BJ (cell line): ENCODE measurements at places on chromosomes 7 and 10. TPM values are rescaled to one million over a fixed set of nuclear protein-coding genes. Genes with fewer than 3 reads are reported as not detected.
A peak's percentile ranks its signal among the peaks of the same experiment; 100 is the strongest.

Gene CDHR3
- polyA plus RNA-seq = 2.9 and 3.1 TPM in 2 replicates

Gene SSC4D
- polyA plus RNA-seq = 0.71 and 0.92 TPM in 2 replicates

Gene CNNM1
- polyA plus RNA-seq = 1.1 and 1.3 TPM in 2 replicates

Gene RABGEF1
- polyA plus RNA-seq = 49.1 and 61.0 TPM in 2 replicates

Gene CYP2W1
- polyA plus RNA-seq = not detected in 2 replicates

Gene FAM24B
- polyA plus RNA-seq = 2.8 and 4.0 TPM in 2 replicates

DNA sequence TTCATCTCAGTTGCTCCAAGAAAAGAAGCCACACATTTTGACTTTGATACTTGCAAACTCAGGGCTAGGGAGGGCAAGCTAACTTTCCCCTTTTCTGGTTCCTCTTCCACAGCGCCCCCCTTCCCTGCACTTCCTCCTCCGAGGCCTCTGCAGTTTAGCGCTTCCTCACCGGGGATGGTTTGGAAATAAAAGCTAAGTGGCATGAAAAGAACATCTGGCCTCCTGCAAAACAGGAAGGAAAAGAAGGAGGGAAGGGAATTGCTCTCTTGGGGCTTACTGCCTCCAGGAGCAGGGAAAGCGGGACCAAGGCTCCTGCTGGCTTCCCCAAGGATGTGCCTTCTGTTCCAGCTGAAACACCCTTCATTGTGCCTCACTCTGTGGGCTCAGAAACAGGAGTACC lies 42.3 kb downstream of the PRKCQ start:
- DNase-seq = no peak

DNA sequence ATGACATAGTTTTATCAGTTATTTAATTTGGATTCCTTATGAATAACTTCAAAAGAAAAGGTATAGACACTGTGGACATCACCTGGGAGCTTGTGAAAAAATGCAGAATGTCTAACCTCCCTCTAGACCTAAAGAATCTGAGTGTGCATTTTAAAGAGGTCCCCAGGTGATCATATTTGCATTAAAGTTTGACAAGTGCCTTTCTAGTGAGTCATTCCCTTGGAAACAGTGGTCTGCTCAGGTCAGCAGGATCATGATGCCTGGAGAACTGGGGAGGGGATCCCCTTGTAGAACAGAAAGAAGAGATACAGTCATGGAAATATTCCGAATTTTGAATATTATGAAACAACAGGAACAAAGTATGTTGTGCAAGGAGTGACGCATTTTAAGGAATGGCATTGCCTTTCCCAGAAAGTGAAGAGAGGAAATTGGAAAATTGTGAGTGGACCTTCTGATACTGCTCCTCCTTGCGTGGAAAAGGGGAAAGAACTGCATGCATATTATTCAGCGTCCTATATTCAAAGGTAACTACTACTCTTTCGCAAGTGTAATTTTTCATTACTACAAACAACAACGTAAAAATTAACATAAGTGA lies 4.6 kb downstream of the STEAP2 start:
- no peak for DNase-seq

- DNase-seq = no peak
These were observed 163.7 kb upstream of the PRPS1L1 start for GRCh38 chr7:18191341-18191740.

GRCh38 chr10:72243822-72244437 lies 27.9 kb upstream of the ASCC1 start:
- DNase-seq = peak; percentile 92

DNA sequence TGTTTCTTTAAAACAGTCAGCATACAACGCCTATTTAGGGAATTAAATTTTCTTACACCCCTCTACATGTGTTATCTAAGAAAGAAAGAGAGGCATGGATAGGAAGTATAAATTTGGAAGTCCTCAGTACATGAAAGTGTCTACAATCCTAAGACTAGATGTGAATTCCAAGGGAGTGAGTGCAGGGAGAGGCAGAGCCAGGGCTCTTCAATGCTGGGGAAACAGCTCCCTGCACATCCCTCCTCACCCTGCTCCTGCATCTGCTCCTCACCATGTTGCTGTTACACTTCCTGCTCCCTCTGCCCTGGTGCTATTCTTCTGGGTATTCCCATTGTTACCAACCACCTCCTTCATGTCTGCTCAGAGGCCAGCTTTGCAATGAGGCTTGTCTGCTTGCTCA lies 229.1 kb upstream of the AKR1E2 start:
- no peak for DNase-seq

- DNase-seq = no peak
These were observed 248.9 kb downstream of the FOXP2 start for GRCh38 chr7:114663502-114663901.

- DNase-seq = no peak
These were observed 10.4 kb downstream of the KPNA7 start for GRCh38 chr7:99197498-99197897.

GRCh38 chr7:157016352-157017041 lies 6.0 kb upstream of the MNX1 start:
- DNase-seq = no peak

DNA sequence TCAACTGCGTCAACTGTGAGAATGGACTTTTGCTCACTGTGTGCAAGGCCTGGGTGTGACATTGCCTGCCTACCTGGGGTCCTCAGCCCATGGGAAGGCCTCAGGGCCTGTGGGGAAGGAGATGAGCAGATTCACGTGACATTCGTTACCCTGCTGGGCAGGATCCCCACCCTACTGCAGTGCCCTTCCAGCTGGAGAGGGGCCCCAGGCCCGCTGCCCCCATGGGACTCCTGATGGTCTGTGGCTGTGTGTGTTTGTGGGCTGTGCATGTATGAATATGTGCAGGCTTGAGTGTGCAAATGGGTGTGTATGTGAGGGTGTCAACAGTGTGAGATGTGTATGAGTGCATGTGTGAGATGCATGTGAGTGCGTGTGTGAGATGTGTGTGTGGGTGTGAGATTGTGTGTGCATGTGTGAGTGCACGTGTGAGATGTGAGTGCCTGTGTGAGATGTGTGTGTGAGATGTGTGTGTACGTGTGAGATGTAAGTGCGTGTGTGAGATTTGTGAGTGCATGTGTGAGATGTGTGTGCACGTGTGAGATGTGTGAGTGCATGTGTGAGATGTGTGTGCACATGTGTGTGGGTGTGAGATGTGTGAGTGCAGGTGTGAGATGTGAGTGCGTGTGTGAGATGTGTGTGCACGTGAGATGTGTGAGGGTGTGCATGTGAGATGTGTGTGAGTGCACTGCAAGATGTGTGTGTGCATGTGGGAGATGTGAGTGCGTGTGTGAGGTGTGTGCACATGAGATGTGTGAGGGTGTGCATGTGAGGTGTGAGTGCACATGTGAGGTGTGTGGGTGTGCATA lies 29.7 kb downstream of the PPIF start:
- no peak for DNase-seq

GRCh38 chr10:110141871-110142635 lies 65.4 kb upstream of the MXI1 start:
- DNase-seq = no peak

DNA sequence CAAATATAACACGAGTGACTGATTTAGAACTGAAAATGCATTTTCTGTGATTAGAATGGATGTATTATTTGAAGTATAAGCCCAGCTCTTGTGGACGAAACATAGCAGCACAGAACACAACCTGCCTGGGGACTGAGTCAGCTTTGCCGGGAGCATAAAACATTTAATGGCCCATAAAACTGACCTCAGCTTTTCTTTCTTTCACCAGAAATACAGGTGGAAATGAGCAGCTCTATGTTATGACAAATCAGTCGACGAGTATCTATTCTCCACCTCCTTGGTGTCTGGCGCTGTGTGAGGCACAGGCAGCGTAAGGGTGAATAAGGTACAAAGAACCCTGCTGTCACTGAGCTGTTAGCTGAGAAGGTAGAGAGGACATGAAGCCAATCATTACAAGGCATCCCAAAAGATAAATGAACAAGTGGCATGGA lies 471.6 kb upstream of the AKR1E2 start:
- peak; percentile 67 for DNase-seq

- DNase-seq = no peak
These were observed 154.1 kb upstream of the ZMIZ1 start for GRCh38 chr10:78914502-78915189.

GRCh38 chr7:90903841-90904240 lies 307.7 kb downstream of the CDK14 start:
- DNase-seq = no peak

DNA sequence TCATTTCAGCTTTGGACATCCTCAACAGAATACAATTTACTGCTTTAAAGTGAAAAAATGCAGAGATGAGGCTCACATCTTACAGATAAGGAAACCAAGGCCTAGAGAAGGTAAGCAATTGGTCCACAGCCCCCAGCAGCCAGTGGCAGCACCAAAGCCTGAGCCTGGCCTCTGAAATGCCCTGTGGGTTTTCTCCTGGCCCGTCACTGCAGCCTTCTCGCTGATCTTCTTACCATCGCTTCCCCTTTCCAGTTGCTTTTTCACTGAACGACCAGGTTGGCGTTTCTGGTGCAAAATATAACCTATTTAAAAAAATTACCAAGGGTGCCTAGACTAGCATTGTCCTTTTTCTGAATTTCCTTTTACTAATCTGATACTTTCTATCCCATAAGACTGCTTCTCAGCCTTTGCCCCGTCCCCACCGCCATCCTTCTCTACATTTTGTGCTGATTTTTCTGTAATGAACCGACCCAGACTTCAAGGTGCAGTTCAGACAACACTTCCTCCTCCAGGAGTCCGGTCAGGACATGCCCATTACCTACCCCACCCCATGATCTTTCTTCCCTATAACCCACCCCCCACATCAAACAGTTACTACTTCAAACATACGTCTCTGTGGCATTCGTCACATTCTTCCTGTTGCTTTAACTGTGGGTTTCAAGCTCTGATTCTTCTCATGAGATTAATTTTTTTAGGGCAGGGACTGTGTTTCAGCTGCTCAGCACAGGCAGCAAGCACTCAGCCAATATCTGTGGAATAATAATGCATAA lies 289.4 kb downstream of the DNAJB6 start:
- no peak for DNase-seq
